ENCODE measurements at places on chromosomes 16 and 17.

DNA sequence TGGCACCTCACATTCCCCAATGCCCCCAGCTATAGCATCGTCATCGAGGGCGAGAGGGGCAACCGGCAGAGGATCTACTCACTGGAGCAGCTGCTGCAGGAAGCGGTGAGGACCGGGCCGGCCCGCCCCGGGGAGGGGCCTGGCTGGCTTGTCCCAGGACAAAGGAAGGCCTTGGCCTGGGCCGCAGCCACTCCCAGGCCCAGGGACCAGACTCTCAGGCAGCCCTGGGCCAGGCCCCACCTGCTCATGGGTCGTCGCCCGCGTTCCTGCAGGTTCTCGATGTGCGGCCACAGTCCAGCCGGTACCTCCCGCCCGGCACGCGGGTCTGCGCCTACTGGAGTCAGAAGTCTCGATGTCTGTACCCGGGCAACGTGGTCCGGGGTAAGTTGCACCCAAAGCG is 53.4 kb downstream of the ACTG1 start:
- no peak for DNase-seq

DNA sequence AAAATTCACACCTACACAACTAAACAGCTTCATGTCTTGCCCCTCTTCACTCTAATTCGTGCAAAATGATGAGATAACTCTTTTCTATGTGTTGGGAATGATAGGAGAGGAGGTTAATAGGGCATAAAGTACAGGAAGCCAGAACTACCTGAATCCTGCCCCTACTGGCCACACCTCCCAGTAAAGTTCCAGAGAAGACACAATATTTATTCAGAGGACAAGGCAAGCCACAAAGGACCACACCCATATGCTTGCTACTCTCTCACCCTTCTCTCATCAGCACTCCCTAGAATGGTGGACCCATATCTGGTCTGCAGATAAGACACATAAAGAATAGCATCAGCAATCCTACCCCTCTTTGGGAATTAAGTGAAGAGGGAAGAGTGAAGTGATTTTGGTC is 74.6 kb downstream of the ZNF18 start:
- no peak for DNase-seq

GRCh38 chr17:33015716-33016346 is 24.2 kb downstream of the SPACA3 start:
- no peak for DNase-seq

GRCh38 chr17:19677736-19678379 is 29.3 kb downstream of the ALDH3A2 start:
- no peak for DNase-seq

GRCh38 chr17:28485049-28485448 is 11.6 kb downstream of the SLC13A2 start:
- DNase-seq = no peak

- DNase-seq = no peak
Observed at GRCh38 chr17:76866203-76866602, 2.0 kb upstream of the MGAT5B start.

GRCh38 chr17:15298176-15298575 is 33.0 kb upstream of the PMP22 start:
- no peak for DNase-seq

DNA sequence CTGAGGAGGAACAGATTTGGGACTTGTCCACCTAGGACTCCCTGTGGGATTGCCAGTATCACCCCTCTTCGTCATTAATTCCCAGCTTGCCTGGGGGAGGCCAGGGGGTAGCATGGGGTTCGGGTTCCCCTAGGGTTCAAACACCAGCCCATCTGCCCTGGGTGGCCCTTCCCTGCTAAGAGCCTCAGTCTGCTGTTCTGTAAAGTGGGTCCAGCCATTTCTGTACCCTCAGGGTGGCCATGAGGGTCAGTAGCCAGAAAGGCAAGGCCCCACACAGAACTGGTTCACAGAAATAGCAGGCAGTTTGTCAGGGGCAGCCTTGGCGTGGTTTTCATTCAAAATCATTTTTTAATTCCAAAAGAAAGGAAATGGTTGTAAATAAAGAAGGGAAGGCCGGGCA is 62.9 kb downstream of the RAI1 start:
- DNase-seq = no peak

DNA sequence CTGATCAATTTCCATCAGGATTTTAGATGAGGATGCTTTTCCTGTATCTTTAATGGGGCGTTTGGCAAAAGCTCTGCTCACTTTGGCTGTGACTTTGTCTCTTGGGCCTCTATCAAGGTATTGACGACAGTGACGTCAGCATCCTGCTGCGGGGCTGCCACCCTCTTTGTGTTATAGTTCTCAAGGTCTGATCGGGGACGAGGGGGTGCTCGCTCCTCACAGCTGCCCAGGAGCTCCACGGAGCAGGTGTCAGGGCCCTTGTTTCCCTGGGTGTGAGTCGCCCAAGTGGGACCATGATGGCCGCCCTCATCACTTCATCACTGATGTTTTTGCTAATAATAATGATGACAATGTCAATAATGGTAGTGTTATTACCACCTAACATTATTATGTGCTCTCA is 65.4 kb downstream of the CMIP start:
- DNase-seq = no peak

DNA sequence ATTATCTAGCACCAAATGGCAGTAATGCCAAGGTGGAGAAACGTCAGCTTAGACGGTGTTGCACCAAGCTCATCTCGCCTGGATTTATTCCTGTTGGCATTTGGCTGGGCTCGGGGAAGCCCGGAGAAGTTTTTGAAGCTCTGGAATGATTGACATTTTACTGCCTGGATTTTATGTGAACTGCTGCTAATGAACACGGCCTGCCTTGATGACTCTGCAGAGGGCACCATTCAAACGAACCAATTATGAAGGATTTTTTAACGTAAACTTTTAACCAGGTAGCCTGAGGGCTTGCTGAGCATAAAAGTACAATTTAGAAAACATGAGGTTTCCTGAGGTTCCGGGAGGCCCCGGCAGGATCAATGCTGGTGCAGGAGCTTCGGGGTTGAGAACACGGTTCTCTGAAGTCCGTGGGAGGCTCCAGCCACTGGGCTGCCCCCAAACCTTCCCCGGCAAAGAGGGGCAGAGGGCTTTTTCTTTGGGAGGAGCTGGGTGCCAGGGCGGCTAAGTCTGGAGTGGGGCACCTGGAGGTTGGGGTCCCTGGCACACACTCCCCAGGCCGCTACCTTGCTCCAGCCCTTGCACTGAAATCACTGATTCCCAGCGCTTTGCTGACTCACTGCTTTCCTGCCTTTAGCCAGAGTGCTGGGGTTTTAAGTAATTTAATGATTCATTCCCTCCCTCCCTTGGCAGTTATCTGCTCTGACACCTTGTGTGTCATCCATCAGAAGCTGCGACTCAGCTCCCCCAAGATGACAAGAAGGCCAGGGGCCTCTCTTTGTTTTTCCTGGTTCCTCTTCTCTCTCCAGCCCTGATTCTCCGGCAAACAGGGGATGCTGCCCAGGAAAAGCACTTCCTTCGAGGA is 161.2 kb upstream of the IRX3 start:
- DNase-seq = no peak

GRCh38 chr16:74973304-74973703 is 11.6 kb downstream of the WDR59 start:
- no peak for DNase-seq

DNA sequence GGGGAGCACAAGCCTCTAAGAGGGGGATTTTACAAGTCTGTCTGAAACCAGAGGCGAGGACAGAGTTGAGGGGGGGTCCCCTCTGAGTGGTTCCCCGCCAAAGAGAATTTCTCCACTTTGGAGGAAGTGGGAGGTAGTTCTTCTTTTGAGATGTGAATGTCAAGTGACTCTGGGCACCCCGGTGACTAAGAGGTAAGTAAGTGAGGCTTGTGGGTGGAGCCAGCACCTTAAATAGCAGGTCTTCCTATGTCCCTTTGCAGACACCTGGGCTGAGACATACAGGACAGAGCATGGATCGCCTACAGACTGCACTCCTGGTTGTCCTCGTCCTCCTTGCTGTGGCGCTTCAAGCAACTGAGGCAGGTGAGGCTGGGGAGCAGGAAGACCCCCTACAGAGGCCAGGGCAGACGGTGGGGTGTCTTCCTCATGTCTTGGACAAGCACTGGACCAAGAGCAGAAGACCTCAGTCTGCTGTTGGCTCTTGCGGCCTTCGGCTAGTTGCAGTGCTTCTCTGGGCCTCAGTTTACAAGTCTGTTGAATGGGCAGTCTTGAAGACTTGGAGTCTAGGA is at the start of gene CCL22:
Gene CCL22 (plus strand): TSS at position 257 of the 569 bp plus-strand sequence. CDS start 34 bp downstream, at position 291.
- DNase-seq = no peak

- no peak for DNase-seq
Observed at GRCh38 chr16:85871756-85872155, 27.2 kb upstream of the IRF8 start.
